Activated T-cell treated with anti-CD3 and anti-CD28 coated beads for 48 hours (primary cell): ENCODE measurements at places on chromosomes 6 and 20.

DNA sequence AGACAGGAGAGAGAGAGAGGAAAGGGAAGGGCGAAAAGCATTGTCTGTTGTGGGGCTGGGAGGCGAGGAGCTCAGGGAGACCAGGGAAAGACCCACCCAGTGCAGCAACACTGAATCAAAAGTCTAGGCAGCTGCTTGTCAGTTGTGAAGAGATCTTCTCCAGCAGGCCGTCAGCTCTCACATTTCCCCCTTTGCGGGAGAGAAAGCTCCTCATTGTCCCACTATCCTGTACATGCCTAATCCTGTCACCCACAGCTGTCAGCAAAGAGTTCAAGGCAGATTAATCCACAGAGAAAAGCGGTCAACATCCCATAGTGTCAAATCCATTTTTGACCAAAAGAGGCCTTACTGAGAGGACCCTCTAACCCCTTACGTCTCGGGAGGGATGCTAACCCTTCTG lies 27.3 kb downstream of the RNF182 start:
- no peak for DNase-seq

DNA sequence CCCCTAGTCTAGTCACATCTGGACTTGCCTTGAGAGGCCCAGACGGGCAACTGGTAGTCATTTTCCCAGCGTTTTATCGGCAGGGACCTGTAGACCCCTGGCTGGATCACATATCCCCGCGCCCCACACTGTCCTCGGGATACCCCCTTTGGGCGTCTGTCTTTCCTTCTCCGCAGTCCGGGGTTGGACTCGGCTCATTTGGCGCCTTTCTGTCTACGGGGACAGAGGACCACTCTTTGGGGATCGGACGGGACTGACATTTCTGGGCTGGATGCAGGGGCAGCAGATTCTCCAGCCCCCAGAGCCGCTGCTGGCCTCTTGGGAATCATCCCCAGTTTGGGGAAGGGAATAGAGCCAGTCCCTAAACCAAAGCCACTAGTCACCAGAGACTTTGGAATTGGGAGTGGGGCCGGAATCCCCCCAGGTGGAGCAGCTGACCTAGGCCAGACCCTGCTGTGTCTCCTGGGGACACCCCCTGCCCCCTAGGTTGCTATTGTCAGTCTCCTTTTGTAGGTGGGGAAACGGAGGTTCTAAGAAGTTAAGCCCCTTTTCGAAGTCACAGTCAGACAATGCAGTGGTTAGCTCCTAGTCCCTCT lies 734 bp downstream of the FAM110A start:
- DNase-seq: no peak

GRCh38 chr20:13228771-13229170 lies 7.7 kb downstream of the ISM1 start:
- DNase-seq: no peak

- DNase-seq: no peak
Observed at GRCh38 chr6:31131595-31131994, 7.3 kb downstream of the PSORS1C2 start.

GRCh38 chr6:30889921-30890645 lies 5.8 kb downstream of the DDR1 start:
- no peak for DNase-seq

DNA sequence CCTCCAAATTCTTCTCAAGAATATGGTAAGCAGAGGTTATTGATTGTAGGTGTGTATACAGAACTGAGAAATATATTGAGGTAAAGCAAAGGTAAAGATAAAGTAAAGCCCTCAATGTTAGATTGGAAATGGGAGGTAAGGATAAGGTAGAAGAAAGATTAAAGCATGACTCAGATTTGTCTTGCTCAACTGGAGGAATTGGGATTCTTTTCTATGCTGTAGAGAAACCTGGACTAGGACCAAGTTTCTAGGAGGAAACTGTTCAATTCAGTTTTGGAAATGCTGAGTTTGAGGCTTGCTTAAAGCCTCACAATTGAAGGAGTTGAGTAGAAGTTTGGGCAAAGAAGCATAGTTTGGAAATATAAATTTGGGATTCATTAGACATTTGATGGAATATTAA lies 634.0 kb upstream of the PTCHD4 start:
- DNase-seq: no peak

DNA sequence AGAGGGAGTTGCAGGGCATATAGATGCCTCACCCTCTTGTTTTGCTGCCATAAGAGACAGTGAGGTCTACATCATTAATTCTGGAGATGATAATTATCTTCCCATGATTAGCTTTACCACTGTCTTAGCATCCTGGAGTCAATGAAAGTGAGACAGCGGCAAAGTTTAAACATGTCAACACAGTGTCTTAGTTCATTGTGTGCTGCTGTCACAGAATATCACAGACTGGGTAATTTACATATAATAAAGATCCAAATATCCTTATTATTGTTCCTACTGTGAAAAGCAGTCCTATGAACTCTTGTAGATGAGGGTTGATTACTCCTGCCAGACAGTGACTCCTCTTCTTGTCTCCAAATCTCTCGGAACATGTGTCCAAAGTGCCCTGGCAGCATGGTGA lies 658.6 kb upstream of the ADGRB3 start:
- no peak for DNase-seq
